ENCODE measurements at places on chromosomes 5 and 9. TPM values are rescaled to one million over a fixed set of nuclear protein-coding genes. Genes with fewer than 3 reads are reported as not detected.

DNA sequence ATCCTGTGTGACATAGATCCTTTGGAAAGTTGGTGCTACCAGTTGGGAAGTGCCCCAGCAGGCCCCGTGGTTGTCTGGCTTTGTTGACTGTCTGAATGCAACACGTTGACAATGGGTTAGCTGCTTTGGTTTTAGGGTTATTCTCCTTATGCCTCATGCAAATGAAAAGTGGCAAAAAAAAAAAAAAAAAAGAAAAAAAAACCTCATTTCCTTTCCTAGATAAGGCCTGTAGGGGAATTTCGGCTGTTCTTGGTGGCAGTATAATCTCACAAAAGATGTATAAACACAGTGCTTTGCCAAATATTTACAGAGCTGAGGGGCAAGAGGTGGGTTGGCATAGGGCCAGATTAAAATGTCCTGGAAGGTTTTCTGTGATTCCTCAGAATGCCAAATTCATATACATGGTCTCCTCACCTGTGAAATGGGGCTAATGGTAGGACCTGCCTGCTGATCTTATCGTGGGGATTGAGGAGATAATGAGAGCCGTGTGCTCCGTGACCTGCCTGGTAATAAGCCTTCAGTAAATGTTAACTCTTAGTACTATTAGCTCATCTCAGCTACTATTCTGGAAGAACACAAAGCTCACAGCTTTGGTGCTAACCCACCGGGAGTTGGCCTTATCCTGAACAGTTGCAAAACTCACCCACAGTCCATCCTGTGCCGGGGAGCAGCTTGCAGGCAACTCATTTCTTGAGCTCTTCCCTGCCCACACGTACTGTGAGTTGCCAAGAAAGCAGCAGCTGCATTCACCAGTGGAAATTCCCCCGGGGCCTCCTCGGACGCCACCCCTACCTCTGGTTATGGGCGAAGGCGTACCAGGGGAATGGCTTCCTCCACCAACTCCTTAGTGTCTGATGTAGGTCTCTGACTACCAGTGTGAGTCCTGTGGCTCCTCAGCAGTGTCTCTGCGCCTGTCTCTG is 220.3 kb downstream of the NR3C1 start:
- no peak for DNase-seq

GRCh38 chr9:95008151-95008771 is 281.8 kb downstream of the AOPEP start:
- DNase-seq = no peak

DNA sequence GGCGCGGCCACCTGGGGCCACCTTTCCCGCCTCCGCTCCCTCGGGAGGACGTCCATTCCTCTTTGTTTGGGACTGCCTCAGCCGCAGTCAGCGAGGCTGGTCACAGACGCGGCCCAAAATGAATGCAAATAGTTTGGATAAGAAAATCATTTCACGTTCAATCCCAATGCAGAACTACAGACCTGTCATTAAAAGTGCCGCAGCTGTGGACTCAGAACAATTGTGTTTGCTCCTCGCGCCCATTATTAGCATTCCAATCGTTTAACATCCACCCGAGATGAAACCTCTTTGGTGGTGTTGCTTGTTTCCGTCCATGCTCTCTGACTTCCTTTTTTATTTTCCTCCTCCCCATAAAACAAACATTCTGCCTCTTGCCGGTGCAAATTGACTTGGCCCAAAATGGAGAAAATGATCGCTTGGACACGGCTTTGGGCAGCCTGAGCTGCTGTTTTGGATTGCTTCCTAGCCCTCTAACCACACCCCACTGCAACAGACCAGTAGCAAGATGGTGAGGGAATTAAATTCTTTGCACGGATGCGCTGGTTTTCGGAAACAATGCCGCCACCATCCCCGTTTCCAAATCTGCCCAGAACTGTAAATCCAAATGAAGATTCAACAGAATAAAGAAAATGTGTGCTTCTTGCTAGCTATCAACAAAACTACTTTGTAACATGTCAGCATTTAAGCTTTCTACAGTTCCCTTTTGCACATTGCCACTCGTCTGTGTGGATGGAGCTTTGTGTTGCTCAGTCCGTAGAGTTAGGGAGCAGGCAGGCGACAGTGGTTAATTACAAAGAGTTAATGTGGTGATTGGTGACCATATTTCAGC is 784 bp downstream of the NLN start:
- DNase-seq = no peak

Gene IRGM
- 3.6 TPM for total RNA-seq

Gene PSMB7
- 73.9 TPM for total RNA-seq

Data from naive thymus-derived CD4-positive, alpha-beta T cell (primary cell).